ENCODE measurements at places on chromosomes 2 and 18. TPM values are rescaled to one million over a fixed set of nuclear protein-coding genes. Genes with fewer than 3 reads are reported as not detected.

- H3K27ac ChIP-seq: no peak overlapping the region
- H3K4me1 ChIP-seq: no peaks in the 10 kb centered on the region
- H3K27me3 ChIP-seq: no peaks in the 10 kb centered on the region
Observed at GRCh38 chr2:231684314-231685223, 23.8 kb upstream of the PTMA start.

Gene CACNB4
- total RNA-seq: 4.6 TPM

DNA sequence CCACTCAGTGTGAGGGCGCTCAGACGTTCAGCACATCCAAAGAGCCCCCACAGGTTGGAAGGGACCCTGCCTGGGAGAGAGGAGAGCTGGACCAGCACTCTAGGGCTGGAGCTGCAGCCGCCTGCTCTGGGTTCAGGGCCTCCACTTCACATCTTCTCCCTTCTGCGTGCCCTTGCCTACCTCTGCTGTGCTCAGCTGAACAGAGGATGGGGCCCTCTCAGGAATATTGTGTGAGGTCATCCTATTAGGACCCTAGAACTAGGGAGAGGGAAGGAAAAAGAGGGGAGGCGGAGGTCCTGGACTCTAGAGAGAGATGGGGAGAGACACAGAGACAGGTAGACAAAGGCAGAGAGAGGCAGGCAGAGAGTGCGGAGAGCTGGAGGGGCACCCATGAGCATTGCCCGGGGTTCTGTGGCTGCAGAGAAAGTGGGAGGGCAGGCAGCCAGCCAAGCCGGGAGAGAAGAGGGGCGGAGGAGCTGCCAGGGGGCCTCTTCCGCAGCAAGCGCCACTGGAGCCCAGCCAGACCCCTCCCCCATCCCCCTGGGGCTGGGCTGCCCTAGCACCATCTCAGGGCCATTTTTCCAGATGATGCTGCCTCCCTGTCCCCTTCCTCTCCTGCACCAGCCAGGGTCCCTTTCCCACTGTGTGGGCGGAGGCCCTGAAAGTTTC lies 8.3 kb upstream of the TNS1 start:
- H3K4me1 ChIP-seq: peaks cover 12% of the 10 kb centered on the region
- DNase-seq: no peak
- H3K4me3 ChIP-seq: no peak overlapping the region
- peaks cover 12% of the 10 kb centered on the region for H3K27me3 ChIP-seq

DNA sequence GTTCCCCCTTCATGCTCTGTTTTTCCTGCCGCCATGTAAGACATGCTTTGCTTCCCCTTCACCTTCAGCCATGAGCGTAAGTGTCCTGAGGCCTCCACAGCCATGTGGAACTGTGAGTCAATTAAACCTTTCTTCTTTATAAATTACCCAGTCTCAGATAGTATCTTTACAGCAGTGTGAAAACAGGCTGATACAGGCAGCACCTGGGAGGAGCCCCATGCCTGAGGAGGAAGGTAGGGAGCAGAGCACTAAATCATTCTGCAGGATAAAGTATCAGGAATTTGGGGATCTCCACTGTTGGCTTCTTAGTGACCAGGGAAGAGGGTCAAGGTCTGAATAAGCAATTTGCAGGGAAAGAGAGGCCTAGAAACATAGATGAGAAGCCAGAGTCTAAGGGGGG lies 78.0 kb downstream of the KCNF1 start:
- no peaks in the 10 kb centered on the region for H3K4me1 ChIP-seq
- no peaks in the 10 kb centered on the region for H3K27me3 ChIP-seq
- no peak overlapping the region for H3K27ac ChIP-seq
- DNase-seq: no peak
- H3K36me3 ChIP-seq: no peaks in the 10 kb centered on the region
- H3K4me3 ChIP-seq: no peak overlapping the region

GRCh38 chr2:195117011-195117410 lies 540.0 kb upstream of the SLC39A10 start:
- H3K27me3 ChIP-seq: no peaks in the 10 kb centered on the region
- H3K27ac ChIP-seq: no peak overlapping the region
- H3K36me3 ChIP-seq: no peaks in the 10 kb centered on the region
- H3K4me3 ChIP-seq: no peak overlapping the region

All from Peyer's patch (tissue), 4 donors.